ENCODE measurements at places on chromosomes 12 and 14. TPM values are rescaled to one million over a fixed set of nuclear protein-coding genes. Genes with fewer than 3 reads are reported as not detected.

CLECL1 gene
- not detected for total RNA-seq

CD163L1 gene
- total RNA-seq = under 0.01 TPM

DNA sequence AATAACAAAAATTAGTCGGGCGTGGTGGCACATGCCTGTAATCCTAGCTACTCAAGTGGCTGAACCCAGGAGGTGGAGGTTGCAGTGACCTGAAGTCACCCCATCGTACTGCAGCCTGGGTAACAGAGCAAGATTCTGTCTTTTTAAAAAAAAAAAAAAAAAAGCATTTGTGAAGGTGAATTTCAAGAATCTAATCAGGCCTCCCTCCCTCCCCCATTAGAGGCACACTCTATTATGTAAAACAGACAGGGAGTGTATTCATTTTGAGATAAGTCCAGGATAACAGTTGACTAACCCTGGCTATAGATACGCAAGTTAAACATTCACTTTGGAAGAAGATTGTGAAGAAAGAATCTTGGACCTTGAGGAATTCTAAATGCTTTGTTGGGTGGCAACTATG lies 2.9 kb downstream of the RESF1 start:
- no peak overlapping the region for H3K27ac ChIP-seq
- no peak for DNase-seq
- H3K4me3 ChIP-seq = no peak overlapping the region
- H3K4me1 ChIP-seq = peaks cover 15% of the 10 kb centered on the region
- no peaks in the 10 kb centered on the region for H3K27me3 ChIP-seq
- H3K36me3 ChIP-seq = peaks cover 7% of the 10 kb centered on the region

- no peak overlapping the region for H3K4me3 ChIP-seq
- H3K36me3 ChIP-seq = no peaks in the 10 kb centered on the region
- no peak for DNase-seq
- peaks cover 61% of the 10 kb centered on the region for H3K4me1 ChIP-seq
- no peaks in the 10 kb centered on the region for H3K27me3 ChIP-seq
These were observed 56.9 kb upstream of the E2F7 start for GRCh38 chr12:77122236-77122635.

DNA sequence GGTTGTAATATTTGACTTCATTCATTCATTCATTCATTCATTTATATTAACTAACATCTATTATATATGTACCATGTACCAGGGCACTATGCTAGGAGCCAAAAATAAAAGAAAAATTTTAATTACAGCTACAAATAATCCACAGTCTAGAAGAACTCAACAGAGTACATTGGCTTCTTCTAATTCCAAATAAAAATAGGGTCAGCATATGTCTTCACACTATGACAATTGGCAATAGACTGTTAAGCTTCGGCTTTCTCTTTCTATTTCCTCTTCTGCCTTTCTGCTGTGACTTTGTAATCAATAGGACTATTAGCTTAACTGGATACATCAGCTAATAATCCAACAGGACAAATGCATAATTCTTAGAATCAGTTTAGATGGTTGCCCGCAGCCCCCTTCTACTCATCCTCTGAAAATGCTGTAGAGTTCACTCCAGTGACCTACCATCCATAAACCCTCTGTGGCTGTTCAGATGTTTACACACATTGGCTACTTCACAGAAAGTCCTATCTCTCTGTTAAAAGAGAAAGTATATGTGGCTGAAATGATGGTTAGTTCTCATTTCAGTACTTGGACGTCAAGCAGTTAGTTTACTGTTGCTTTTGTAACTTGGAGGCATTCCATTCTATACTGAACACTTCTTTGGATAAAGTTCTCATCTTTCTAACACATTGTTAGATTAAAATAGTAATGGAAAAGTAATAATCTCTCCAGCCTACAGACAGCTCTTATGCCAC lies 445.5 kb upstream of the GARIN6 start:
- H3K36me3 ChIP-seq = no peaks in the 10 kb centered on the region
- H3K27ac ChIP-seq = no peak overlapping the region
- H3K4me3 ChIP-seq = no peak overlapping the region
